ENCODE measurements at places on chromosomes 13 and 19.

GRCh38 chr13:19056984-19057490, 124.6 kb downstream of the TUBA3C start:
- DNase-seq: no peak

DNA sequence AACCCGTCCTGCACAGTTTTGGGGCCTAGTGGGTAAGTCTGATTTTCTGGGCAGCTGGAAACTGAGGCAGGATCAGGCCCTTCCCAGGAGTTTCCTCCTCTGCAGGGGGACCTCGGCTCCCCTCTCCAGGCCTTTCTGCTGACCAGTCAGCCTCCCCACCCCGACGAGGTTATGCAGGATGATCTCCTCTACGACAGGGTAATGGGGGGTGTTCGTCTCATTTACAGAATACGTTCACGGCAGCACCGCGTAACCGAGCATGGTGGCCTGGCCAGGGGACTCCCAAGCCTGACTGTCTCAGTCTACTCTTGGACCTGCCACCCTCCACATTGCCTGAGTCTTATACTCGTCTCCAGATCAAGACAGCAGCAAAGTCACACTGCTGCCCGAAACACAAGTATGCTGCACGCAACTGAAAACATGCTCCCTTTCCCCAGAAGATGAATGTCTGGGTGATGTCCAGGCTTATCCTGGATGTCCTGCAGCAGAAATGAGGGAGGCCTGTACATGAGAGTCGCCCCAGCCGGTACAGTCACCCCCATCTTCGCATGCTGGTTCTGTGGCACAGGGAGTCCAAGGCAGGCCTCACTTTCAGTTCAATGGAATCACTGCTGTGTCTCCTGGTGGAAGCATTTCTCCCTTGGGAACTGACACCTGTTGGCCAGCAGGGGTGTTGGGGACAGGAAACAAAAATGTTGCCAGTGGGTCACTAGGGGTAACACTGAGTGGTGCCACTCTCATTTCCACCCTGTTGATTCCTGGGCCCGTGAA, 120.8 kb downstream of the SOX1 start:
- no peak for DNase-seq

DNA sequence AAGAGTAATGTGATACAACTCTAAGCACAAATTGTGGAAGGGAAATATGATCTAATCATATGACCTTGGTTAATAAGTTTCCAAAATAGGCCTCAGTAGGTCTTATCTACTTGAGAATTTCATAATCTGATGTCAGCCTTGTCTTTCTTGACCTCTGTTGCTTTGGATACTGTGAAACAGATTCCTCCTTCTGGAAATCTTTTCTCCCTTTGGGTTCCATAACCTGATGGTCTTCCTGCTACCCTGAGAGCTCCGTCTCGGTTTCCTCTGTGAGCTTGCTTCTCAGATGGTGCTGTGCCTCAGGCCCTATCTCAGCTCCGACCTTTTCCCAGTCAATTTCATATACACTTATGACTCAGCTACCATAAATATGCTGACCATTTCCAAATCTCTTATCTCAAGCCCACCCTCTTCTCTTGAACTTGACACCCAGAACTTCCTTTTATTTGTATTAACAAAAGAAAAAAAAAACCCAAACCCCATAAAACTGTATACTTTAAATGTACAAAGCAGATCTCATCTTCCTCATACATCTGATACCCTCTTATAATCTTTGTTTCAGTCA, 6.4 kb upstream of the SLC46A3 start:
- DNase-seq: no peak

- DNase-seq: peak; percentile 56
Measured at GRCh38 chr19:49997709-49998108, 27.5 kb downstream of the VRK3 start.

GRCh38 chr19:45677351-45678230, 9.6 kb downstream of the GIPR start:
- DNase-seq: peak; percentile 84

DNA sequence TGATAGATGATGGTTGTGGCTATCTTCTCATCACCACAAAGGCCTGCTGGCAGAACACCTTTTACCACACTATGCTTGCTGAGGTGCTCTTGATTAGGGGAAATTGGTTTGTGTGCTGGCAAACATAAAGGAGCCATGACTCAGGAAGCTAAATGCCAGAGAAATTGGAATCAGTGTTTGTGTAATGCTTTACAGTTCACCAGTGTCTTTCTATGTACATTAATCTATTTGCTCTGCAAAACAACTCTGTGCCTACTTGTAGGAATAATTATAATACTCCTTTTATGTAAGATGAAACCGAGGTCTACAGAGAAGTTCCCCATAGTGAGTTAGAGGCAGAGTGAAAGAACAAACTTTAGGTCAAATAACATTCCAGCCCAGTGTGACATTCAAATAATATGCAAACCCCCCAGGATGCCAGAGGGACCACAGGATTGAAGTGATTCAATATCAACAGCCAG, 390.5 kb upstream of the HTR2A start:
- no peak for DNase-seq
